ENCODE measurements at places on chromosomes 1 and 21. TPM values are rescaled to one million over a fixed set of nuclear protein-coding genes. Genes with fewer than 3 reads are reported as not detected.

TENT5C gene
- 0.05 TPM for total RNA-seq

GRCh38 chr1:42340901-42341300, 5.9 kb upstream of the FOXJ3 start:
- H3K4me3 ChIP-seq: no peak overlapping the region
- no peaks in the 10 kb centered on the region for H3K27me3 ChIP-seq
- DNase-seq: no peak
- H3K36me3 ChIP-seq: no peaks in the 10 kb centered on the region
- peaks cover 15% of the 10 kb centered on the region for H3K4me1 ChIP-seq

- H3K27ac ChIP-seq: no peak overlapping the region
- no peak for DNase-seq
- H3K36me3 ChIP-seq: no peaks in the 10 kb centered on the region
- H3K4me1 ChIP-seq: peaks cover 7% of the 10 kb centered on the region
- peaks cover 3% of the 10 kb centered on the region for H3K27me3 ChIP-seq
Observed at GRCh38 chr21:14538483-14538882, 7.6 kb downstream of the SAMSN1 start.

DNA sequence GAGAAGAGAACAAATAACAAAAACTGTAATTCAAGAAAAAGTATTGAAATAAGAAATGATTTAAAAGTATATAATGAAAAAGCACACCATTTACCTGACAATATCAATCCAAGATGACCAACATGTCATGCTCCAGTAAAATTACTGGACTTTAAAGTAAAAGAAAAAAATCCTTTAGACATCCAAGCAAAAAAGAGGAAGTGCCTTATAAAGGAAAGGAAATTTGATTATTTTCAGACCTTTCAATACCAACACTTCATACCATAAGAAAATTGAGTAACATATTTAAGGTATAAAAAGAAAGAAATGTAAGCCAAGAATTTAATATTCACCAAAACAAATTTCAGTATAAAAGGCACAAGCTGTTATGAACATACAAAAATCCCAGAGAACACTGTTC, 46.2 kb upstream of the SSX2IP start:
- H3K4me3 ChIP-seq: no peak overlapping the region
- H3K36me3 ChIP-seq: no peaks in the 10 kb centered on the region
- H3K27ac ChIP-seq: no peak overlapping the region
- H3K27me3 ChIP-seq: no peaks in the 10 kb centered on the region
- H3K4me1 ChIP-seq: peaks cover 24% of the 10 kb centered on the region
- DNase-seq: no peak

- peaks cover 11% of the 10 kb centered on the region for H3K36me3 ChIP-seq
- peak overlapping the region; percentile 49 for H3K4me3 ChIP-seq
- peaks cover 5% of the 10 kb centered on the region for H3K27me3 ChIP-seq
- H3K27ac ChIP-seq: peak overlapping the region; percentile 61
Observed at GRCh38 chr1:208207388-208208131, 36.6 kb downstream of the PLXNA2 start.

GRHL3 gene
- 2.1 TPM for total RNA-seq

GRCh38 chr1:198560161-198560560, 19.7 kb upstream of the ATP6V1G3 start:
- H3K4me3 ChIP-seq: no peak overlapping the region
- H3K4me1 ChIP-seq: peaks cover 10% of the 10 kb centered on the region
- H3K27me3 ChIP-seq: peaks cover 2% of the 10 kb centered on the region
- DNase-seq: no peak
- no peak overlapping the region for H3K27ac ChIP-seq

PTCH2 gene
- total RNA-seq: 0.51 TPM

IL22RA1 gene
- total RNA-seq: not detected

- H3K4me1 ChIP-seq: peaks cover 21% of the 10 kb centered on the region
- peaks cover 7% of the 10 kb centered on the region for H3K27me3 ChIP-seq
- no peak overlapping the region for H3K4me3 ChIP-seq
- DNase-seq: no peak
Observed at GRCh38 chr21:44804762-44805161, 3.1 kb upstream of the UBE2G2 start.

APH1A gene
- 333 TPM for total RNA-seq

GRCh38 chr1:917466-918091, 6.1 kb upstream of the SAMD11 start:
- H3K36me3 ChIP-seq: peaks cover 5% of the 10 kb centered on the region
- H3K27me3 ChIP-seq: peaks cover 20% of the 10 kb centered on the region
- DNase-seq: no peak
- H3K4me1 ChIP-seq: peaks cover 3% of the 10 kb centered on the region

DNA sequence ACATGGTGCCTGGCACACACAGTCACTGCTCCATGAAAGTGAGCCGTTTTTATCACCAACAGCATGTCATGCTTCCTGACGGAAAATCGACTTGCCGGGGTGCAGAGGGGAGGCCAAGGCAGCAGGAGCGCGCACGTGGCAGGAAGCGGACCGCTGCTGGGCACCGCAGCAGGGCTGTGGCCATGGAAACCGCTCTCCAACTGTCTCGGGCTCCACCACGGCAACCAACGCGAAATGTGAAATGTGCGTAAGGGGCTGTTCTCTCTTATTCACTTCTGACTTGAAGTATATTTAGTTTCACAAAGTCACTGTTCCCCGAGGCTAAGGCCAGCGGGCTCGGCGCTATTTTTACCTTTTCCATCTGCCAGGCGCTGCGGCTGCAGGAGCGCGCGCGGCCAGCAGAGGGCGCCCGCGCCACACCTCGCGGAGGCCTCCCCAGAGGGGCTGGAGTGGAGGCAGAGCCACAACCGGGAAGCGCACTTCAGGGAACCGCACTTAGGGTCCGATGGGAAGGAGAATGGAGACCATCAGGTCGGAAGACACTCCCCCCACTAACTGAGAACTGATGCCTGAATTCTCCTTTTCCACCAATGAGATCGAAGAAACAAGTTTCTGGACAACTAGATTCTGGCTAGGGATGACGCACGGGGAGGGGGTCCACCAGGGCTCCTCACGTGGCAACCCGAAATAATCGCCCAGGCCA, 19.7 kb downstream of the RCC2 start:
- peaks cover 7% of the 10 kb centered on the region for H3K27me3 ChIP-seq
- H3K36me3 ChIP-seq: peaks cover 63% of the 10 kb centered on the region
- DNase-seq: peak; percentile 85
- H3K4me1 ChIP-seq: no peaks in the 10 kb centered on the region
- H3K27ac ChIP-seq: peak overlapping the region; percentile 31

DNA sequence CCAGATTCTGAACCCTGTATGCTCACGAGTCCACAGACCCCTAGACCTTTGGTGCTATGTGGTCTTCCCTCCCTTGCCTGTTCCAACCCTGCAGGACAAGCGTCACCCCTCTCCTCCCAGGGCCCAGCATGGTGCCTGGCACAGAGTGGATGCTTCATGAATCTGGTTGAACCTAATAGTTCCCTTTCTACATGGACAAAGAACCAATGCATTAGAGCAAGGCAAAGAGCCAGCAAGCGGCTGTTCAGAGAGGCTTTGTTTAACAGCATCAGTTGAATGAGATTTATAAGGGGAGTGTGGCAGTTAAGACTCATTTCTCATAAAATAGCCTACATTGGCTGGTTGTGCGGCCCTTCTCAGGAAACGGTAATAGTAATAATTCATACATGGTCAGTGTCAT, 14.9 kb downstream of the SLC26A9 start:
- DNase-seq: no peak
- H3K27me3 ChIP-seq: peaks cover 15% of the 10 kb centered on the region
- H3K36me3 ChIP-seq: no peaks in the 10 kb centered on the region
- H3K4me3 ChIP-seq: no peak overlapping the region
- H3K27ac ChIP-seq: no peak overlapping the region

- H3K36me3 ChIP-seq: no peaks in the 10 kb centered on the region
- no peak overlapping the region for H3K4me3 ChIP-seq
- no peak overlapping the region for H3K27ac ChIP-seq
- no peak for DNase-seq
- H3K4me1 ChIP-seq: no peaks in the 10 kb centered on the region
- no peaks in the 10 kb centered on the region for H3K27me3 ChIP-seq
Observed at GRCh38 chr1:55443175-55443915, 228.2 kb upstream of the USP24 start.

- H3K27me3 ChIP-seq: no peaks in the 10 kb centered on the region
- peak; percentile 18 for DNase-seq
- H3K4me1 ChIP-seq: peaks cover 18% of the 10 kb centered on the region
- no peaks in the 10 kb centered on the region for H3K36me3 ChIP-seq
- no peak overlapping the region for H3K4me3 ChIP-seq
Observed at GRCh38 chr1:50110656-50111055, 1.9 kb downstream of the ELAVL4 start.

DNA sequence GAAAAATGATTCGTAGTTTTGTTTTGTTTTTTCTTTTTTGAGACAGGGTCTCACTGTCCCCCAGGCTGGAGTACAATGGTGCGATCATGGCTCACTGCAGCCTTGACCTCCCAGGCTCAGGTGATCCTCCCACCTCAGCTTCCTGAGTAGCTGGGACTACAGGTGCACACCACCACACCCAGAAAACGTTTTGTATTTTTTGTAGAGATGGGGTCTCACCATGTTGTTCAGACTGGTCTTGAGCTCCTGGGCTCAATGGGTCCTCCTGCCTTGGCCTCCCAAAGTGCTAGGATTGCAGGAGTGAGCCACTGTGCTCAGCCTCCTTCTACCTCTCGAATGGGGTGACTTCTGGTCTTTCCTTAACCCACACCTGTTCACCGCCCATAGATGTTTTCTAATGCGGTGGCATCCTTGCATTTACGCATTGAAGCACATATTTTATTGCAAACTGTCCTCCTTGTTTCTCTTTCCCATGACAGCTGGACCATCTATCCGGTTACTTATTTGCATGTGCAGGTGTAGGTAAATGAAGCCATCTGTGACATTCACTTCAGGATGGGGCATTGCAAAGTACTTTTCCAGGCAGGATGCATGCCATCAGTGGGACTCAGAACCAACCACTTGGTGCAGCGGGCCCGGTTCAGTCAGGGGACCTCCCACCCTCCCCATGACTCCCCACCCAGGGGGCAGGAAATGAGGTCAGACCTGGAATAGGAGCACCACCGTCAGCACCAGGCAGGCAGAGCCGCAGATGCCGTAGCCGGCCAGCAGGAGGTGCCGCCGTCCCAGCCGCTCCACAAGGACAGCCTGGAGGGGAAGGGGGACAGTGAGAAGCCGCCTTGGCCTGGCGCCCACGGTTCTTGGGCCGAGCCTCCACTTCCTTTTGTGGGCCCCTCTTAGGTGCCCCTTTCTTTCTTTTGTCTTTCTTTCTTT, 16.5 kb downstream of the SLC2A7 start:
- DNase-seq: peak; percentile 64
- H3K36me3 ChIP-seq: no peaks in the 10 kb centered on the region

GRCh38 chr1:238177960-238178645, 287.4 kb upstream of the ZP4 start:
- DNase-seq: no peak
- H3K27ac ChIP-seq: no peak overlapping the region
- H3K27me3 ChIP-seq: peaks cover 1% of the 10 kb centered on the region

- H3K36me3 ChIP-seq: no peaks in the 10 kb centered on the region
- no peak overlapping the region for H3K27ac ChIP-seq
- no peak for DNase-seq
- H3K4me3 ChIP-seq: no peak overlapping the region
Observed at GRCh38 chr1:175864625-175865024, 121.2 kb upstream of the TNR start.

GRCh38 chr21:16072737-16073136, 343.0 kb downstream of the USP25 start:
- H3K4me3 ChIP-seq: no peak overlapping the region
- no peaks in the 10 kb centered on the region for H3K4me1 ChIP-seq
- no peak for DNase-seq
- no peaks in the 10 kb centered on the region for H3K36me3 ChIP-seq
- no peak overlapping the region for H3K27ac ChIP-seq

DNA sequence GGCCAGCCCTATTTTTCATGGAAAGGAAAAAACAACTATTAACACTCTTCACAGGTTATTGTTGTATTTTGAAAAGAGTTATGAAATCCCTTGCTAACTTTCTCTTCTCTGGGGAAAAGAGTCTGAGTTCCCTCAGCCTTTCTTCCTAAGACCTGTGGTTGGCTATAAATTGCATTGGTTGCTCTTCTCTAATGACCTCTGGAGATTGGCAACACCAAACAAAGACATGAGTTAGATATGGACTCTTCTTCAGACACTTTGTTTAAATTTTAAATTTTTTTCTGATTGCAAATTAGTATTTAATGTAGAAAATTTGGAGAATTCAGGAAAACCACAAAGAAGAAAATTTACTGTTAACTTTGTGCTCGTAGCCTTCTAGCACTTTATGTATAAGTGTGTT, 275.7 kb downstream of the PBX1 start:
- no peak overlapping the region for H3K4me3 ChIP-seq
- no peak overlapping the region for H3K27ac ChIP-seq
- H3K4me1 ChIP-seq: no peaks in the 10 kb centered on the region
- H3K36me3 ChIP-seq: peaks cover 3% of the 10 kb centered on the region
- DNase-seq: no peak

GRCh38 chr1:181140891-181141290, 52.4 kb downstream of the IER5 start:
- H3K27me3 ChIP-seq: peaks cover 13% of the 10 kb centered on the region
- peaks cover 55% of the 10 kb centered on the region for H3K4me1 ChIP-seq
- DNase-seq: no peak
- H3K4me3 ChIP-seq: no peak overlapping the region
- peaks cover 10% of the 10 kb centered on the region for H3K36me3 ChIP-seq

IGFN1 gene
- total RNA-seq: not detected

DNA sequence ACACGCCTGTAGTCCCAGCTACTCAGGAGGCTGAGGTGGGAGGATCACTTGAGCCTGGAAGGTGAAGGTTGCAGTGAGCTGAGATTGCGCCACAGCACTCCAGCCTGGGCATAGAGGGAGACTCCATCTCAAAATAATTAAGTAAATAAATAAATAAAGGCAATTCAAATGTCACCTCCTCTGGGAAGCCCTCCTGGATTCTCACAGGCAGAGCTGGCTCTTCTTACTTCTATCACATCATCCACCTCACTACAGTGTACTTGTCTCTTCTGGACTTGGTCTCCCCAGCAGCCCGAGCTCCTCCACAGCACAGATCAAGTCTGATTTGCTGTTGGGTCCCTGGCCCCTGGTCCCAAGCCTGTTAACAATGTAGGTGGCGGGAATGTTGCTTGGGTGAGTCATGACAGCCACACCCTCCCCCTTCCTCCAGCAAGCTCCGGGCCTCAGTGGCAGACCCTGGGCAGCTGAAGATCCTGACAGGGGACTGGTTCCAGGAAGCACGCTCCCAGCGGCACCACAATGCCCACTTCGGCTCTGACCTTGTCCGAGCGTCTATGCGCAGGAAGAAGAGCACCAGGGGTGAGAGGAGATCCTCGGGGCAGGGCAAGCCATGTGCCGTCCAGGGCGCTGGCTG, 5.3 kb downstream of the SYTL1 start:
- DNase-seq: no peak
- no peak overlapping the region for H3K27ac ChIP-seq
- H3K36me3 ChIP-seq: no peaks in the 10 kb centered on the region
- H3K4me3 ChIP-seq: no peak overlapping the region

- no peak overlapping the region for H3K4me3 ChIP-seq
- peaks cover 3% of the 10 kb centered on the region for H3K4me1 ChIP-seq
- DNase-seq: no peak
- H3K27ac ChIP-seq: no peak overlapping the region
Observed at GRCh38 chr1:55506740-55507577, 291.8 kb upstream of the USP24 start.
